ENCODE measurements at places on chromosomes 3 and 15.

DNA sequence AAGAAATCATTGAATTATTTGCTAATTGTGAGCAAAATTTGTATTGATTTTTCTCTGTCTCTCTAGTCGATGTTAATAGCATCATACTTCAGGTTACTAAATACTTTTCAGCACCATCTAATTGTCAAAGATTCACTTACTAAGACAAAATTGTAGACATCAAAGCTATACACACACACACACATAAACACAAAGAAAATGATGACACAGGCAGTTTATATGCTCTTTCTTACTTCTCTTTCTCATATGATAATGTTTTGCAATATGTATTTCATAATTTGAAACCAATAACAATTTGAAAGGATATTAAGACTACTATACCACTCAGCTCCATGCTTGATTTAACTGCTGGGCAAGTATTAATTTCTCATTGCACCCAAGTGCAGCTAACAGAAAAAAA, 406.2 kb downstream of the ROBO2 start:
- DNase-seq, result no peak

DNA sequence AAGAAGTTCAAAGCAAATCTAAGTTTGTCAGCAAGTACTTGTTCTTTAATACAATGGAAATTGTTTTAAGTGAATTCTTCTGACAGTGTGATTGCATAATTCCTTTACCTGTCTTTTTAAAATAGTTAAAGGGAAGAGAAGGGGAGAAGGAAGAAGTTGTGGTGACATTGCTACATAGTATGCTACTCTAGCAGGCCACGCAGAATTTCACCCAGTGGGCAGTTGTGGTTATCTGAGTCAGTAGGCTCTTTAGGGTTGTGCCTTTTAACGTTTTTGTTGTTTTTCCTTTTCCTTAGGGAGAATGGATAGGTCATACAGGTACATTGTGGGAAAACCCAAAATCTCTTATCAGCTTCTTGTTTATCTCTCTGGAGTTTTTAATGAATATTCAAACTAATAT, 40.4 kb downstream of the KIF15 start:
- DNase-seq, result no peak

- no peak for DNase-seq
These were observed 146.0 kb downstream of the ARPP21 start for GRCh38 chr3:35785234-35785888.

- DNase-seq, result no peak
These were observed 322.2 kb upstream of the SEMA6D start for GRCh38 chr15:47395076-47395475.

GRCh38 chr3:51722362-51722761, 15.5 kb downstream of the GRM2 start:
- DNase-seq, result no peak

- DNase-seq, result no peak
These were observed 68.2 kb downstream of the HMCES start for GRCh38 chr3:129346695-129347457.

DNA sequence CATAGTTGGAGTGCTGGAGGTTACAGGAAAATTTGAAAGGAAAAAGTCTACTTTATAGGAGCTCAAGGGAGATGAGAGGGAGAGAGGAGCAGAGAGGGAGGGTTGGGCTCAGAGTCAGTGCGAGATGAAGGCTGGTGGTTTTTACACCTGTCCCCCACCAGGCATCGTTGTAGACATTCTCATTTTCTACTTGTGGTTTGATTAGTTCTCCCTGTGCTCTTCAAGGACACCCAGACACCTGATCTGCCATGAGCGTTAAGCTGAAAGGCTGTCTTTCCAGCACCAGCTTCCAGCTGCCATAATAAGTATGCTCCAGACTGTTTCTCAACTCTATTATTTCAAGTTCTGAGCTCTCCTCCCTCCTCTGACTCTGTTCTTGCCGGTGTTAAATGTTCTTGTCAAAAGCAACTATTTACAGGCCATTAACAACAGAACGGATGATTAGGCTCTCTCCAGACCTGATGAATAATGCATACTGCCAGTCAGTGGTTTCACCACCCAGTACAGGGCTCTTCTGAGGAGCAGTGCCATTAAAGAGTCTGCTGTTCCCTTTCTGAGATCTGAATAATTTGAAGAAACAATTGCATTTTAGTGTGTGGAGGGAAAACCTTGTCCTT, 514.6 kb upstream of the MCTP2 start:
- no peak for DNase-seq

GRCh38 chr3:182983876-182984275, 3.5 kb upstream of the DCUN1D1 start:
- no peak for DNase-seq

GRCh38 chr15:101371081-101371480, 76.0 kb upstream of the SNRPA1 start:
- no peak for DNase-seq

GRCh38 chr15:64845183-64845611, 3.5 kb downstream of the PLEKHO2 start:
- no peak for DNase-seq

GRCh38 chr15:83356501-83357399, 72.3 kb upstream of the BNC1 start:
- no peak for DNase-seq

DNA sequence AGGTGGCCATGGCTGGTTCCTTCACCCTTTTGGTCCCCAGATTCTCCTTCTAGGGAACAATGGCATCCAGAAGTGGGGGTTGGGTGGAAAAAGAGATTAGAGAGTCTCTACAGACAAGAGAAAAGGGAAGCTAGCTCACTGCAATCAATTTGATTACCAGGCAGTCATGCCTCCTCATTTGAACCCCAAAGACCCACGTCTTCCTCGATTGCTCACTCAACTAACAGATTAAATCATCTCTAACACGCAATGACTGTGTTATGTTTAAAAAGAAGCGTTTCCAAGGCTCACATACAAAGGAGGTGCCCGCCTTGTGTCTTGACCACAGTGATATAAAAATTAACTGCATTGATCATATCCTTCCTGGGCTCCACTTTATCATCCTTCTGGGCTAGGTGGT, 57.6 kb downstream of the BHLHE40 start:
- DNase-seq, result no peak

- no peak for DNase-seq
These were observed 237.7 kb downstream of the SUCLG2 start for GRCh38 chr3:67416703-67417102.

- peak; percentile 32 for DNase-seq
These were observed 131.6 kb upstream of the RASGRP1 start for GRCh38 chr15:38696109-38696727.

DNA sequence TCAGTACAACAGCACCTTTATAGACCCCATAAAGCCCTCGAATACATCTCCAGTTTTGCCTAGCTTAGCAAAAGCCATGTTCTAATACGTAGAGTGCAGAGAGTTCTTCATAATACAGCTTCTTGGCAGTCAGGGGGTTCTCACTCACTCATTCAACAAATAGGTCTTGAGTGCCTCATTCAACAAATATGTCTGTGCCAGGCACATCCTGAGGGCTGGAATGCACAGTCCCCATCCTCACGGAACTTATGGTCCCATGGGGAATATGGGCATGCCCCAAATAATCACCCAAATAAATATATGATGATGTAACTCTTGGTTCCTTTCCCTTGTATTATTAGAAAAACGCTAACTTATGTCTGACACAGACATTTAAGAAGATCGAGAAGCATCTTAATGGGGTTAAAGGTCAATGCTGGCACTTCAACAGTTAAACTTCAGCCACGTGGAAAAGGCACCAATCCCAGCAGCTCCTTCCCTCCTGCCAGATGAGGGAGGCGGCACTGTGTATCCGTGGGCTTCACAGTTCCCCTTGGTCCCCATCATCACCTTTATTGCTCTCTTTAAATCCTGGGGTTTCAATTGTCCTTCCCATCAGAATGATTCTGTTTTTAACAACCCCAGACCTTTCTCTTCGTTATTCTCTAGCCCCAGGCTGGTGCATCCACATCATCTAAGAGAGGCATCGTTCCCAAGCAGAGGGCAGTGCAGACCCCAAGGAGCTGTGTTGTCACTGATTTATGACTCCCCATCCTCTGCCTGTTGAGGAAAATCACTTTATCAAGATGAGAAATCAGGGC, 18.9 kb upstream of the SEMA5B start:
- DNase-seq, result no peak

GRCh38 chr15:56156877-56157276, 86.8 kb downstream of the RFX7 start:
- no peak for DNase-seq

- no peak for DNase-seq
These were observed 12.4 kb downstream of the GNB4 start for GRCh38 chr3:179438841-179439240.

DNA sequence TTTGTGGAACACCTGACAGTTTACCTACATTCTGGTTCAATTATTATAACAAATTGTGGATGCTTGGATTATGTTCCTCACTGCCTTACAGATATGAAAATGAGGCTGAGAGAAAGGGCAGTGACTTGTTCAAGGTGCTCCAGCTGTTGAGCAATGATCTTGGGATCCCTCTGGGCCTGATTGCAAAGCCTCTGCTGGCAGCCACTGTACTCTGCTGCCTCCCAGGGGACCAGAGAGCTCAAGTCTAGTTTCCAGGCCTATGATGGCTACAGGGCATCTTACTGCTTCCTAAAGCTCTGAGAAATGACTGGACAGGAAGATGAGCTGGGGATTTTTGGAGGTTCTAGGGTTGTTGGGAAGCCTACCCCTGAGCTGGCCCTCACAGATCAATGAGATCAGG, 2.3 kb upstream of the SHC4 start:
- DNase-seq, result no peak

DNA sequence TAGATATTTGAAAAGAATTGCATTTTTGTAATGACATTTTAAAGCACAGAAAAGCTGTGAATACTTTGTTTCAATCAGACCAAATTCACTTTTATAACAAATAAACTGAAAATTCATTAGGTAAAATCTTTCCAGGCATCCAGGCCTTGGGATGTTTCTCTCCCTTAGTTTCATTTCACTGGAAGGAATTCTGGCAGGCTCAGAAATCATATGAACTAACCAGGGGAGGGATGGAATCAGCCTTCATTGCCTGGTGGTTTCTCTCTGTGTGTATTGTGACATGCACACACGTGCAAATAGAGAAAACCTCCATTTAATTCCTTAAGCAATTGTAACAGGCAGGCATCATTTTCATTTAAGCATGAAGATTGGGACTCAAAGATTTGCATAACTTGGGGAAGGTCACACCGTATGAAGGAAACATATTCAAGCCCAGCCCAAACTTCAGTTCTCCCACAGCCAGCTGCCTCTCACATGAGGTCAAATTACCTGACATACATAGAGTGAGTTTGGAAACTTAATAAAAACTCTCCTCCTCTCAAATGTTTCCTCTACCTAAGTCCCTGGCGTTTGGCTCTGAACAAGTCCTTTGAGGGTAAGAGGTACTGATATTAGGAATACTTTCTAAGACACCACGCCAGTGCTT, 376.1 kb upstream of the MCTP2 start:
- DNase-seq, result no peak

DNA sequence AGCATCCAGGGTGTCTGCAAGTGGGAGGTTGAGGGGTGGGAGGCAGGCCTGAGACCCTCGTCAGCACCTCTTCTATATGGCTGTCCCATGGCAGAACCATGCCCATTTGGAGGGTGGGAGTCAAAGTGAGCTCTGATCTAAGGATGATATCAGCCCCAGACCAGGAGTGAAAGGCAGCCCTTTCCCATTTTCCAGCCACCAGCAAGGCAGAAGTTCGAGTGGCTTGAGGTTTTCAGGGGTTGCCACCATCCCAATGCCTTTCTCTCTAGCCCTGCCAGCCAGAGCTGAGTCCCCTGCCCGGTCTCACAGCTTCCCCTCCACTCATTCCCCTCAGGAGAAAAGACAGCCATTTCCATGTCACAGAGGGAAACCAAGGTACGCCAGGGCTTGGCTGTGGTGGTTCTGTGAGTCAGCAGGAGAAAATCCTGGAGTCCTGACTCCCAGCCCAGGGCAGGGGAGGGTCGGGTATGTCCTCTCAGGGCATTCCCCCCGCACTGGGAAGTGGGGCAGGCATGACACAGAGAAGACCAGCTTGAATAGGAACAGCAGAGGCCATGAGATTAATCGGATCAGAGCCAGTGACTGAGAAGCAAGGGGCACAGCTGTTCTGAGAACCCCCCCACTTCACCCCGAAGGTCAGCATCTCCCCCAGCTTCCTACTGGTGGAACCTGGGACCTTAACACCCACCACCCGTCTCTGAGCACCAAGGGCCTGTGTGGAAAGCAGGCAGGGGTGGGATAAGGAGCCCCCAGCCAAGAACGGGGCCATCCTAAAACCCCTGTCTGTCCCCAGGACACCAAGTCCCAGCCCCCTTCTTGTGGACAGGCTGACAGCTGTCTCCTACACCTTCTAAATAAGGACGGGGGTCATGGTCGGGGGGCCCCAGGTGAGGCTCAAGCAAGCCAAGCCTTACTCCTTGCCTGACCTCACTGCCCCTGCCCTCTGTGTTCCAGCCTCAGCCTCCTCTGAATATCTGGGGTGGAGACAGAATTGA, 965 bp upstream of the SLC38A3 start:
- no peak for DNase-seq

GRCh38 chr3:130839813-130840212, 54.1 kb upstream of the ATP2C1 start:
- DNase-seq, result no peak

GRCh38 chr15:73897441-73898261, 24.3 kb downstream of the TBC1D21 start:
- peak; percentile 25 for DNase-seq

DNA sequence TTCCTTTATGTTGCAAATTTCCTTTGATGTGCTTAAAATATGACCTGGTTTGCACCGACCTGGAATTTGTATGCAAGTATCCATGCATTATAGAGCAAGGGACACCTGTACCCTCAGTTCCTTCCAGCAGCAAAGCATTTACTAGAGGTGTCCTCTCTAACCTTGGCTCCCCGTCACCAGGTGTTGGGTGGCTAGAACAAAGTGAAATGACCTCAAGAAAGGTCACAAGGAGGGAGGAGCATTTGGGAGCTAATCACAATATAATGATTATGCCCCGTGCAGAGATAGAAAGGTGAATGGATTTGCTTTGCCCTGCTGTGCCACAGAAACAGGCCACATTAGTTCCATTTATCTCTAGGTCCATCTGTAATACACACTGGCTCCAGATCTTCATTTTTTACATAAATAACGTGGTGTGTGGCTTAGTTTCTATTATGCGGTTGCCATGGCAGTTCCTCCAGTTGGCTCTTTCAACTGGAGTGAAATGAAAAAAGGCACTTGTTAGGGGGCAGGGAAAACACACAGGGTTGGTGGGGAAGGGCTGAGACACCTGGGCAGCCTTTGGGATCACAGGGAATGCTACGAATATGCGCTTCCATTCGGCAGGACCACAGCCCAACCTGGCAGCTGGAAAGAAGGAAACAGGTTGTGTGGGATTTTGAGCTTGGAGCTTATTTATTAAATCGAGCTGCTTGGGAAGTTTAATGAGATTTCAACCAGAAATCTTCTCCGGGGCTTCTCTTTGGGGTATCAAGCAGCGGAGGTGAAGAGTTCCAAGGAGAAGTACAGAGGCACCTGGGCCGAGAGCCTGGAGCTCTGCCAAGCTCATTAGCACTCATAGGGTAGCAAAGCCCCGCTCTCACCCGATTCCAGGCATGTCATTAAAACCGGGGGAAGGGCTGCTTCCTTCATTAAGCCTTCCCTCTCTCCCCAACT, 233.5 kb upstream of the ST8SIA2 start:
- no peak for DNase-seq

GRCh38 chr3:23136054-23136453, 67.1 kb upstream of the UBE2E2 start:
- DNase-seq, result no peak

Measured in activated T-helper 1 cell treated with anti-CD3 and anti-CD28 coated beads, Interleukin-2, amount 50 U/mL, for 16 hours (primary cell).